GM12892 (cell line): ENCODE measurements at places on chromosomes 7 and 10.

DNA sequence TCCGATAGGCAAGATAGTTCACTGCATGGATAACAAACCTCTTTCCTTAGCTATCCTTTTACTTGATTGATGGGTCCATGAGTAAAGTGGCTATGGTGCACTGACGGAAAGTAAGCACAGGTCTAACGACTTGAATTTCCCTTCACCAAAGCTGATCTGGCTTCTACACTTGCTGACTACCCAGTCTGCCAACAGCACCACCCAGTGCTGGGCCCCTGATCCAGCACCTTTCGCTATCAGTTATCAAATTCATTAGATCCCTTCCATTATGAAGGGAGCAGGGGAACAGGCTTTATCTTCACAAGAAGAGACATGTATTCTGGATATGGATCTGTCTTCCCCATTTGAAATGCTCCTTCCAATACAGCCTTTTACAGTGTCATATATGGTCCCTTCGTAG, 855.9 kb downstream of the GRID1 start:
- DNase-seq = no peak

GRCh38 chr10:7345717-7346116, 65.1 kb downstream of the SFMBT2 start:
- no peak for DNase-seq

GRCh38 chr7:115078386-115078785, 156.5 kb downstream of the MDFIC start:
- DNase-seq = no peak

GRCh38 chr7:50665403-50666123, 100.4 kb upstream of the DDC start:
- no peak for DNase-seq

- DNase-seq = no peak
These were observed 334.8 kb downstream of the WDR11 start for GRCh38 chr10:121185816-121186455.

- no peak for DNase-seq
These were observed 55.1 kb downstream of the FAM53B start for GRCh38 chr10:124688889-124689670.

GRCh38 chr10:3741688-3742461, 43.1 kb downstream of the KLF6 start:
- no peak for DNase-seq

DNA sequence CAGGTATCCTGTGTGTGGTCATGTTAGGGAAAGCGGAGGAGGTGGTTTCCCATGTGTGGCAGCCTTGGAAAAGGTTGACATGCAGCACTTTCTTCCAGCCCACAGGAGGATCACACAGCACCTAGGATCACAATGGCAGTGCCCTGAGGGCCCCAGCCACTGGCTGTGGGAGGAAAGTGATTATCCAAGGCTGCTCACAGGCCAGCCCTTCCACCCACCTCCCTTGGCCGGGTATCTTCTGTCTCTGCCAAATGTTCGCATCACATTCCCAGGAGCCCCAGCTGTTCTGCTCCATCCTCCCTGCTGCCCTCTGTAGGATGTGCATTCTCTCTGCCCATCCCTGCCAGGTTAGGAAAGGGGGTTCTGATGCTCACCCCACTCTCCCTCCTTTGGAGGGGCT, 2.5 kb upstream of the MLXIPL start:
- no peak for DNase-seq

DNA sequence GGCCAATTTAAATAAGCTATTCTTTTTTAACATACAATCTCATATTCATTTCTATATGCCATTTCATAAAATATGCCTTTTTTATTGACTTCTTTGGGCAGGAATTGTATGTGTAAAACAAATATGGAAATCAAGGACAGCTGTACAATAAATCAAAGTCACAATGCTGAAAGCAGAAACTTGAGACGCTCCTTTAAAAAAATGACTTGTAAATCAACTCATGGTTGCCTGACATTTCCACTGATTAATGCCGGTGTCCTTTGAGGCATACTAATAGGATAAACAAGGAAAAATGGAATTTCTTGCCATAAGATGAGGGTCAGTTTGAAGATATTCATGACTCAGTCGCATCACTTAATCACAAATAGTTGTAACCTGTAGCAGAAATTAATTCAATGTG, 247.4 kb upstream of the TEX47 start:
- DNase-seq = no peak

- DNase-seq = no peak
These were observed 132.9 kb downstream of the OAT start for GRCh38 chr10:124285587-124286527.

- DNase-seq = no peak
These were observed 28.8 kb downstream of the CNOT4 start for GRCh38 chr7:135480966-135481597.

GRCh38 chr10:84424731-84425167, 96.4 kb downstream of the CCSER2 start:
- no peak for DNase-seq

- DNase-seq = no peak
These were observed 29.8 kb upstream of the PURB start for GRCh38 chr7:44914992-44915607.

GRCh38 chr7:125427676-125428075, 498.1 kb upstream of the POT1 start:
- DNase-seq = no peak

DNA sequence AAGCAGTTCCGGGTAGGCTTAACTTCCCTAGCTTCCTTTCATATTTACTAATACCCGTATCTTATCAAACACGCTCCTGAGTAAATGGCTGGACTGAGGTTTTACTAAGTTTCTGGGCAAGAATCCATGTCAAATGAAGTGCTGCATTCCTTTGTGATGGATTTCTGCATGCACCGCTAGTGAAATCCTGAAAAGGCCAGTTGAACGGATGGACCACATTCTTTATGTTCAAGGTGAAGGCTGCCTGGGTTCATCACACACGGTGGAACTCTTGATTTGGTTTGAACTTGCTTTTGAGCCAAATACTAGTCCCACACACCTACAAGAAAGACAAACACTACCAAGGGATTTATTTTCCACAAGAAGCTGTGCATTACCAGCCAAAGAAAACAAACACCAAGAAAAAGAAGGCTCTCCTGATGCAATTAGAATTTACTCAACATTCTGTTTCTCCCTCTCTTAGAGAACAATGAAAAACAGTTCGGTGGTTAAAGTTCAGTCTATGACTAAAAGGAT, 255.0 kb upstream of the SEMA3C start:
- no peak for DNase-seq

DNA sequence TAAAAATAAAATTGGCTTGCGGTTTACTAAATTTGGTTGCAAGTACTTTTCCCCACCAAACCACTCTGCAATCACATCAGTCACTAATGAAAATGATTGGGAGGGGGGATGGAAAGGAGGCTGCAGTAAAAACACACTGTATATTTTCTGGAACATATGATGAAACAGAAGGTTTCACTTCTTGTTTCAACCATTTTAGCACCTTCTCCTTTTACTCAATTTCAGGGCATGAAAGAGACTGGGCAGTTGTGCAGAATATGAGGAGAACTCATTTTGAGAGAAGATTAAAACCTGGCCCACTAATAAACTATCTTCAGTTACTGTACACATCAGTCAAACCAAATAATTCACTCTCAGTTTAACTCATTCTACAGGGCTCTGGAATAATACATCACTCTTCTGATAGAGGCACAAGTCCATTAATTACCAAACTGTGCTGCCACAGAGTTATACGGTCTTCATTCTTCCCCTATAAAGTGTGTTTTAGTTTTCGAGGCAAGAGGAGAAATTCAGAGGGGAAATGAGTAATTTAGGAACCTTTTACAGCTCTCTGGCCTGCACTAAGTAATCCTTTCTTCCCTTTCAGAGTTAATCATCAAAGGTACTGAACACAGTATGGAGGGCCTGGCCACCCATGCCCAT, 25.5 kb downstream of the JAZF1 start:
- no peak for DNase-seq

- no peak for DNase-seq
These were observed 122.7 kb downstream of the SFMBT2 start for GRCh38 chr10:7288060-7288690.

GRCh38 chr7:102412548-102412947, 16.4 kb downstream of the PRKRIP1 start:
- no peak for DNase-seq

- no peak for DNase-seq
These were observed 34.7 kb downstream of the SPDYE6 start for GRCh38 chr7:102321351-102322201.

- no peak for DNase-seq
These were observed 31.6 kb upstream of the CCDC71L start for GRCh38 chr7:106692450-106693051.

- DNase-seq = no peak
These were observed 214.8 kb downstream of the TMEM178B start for GRCh38 chr7:141288626-141289025.

GRCh38 chr10:5564537-5565204, 39.9 kb downstream of the CALML3 start:
- DNase-seq = no peak

DNA sequence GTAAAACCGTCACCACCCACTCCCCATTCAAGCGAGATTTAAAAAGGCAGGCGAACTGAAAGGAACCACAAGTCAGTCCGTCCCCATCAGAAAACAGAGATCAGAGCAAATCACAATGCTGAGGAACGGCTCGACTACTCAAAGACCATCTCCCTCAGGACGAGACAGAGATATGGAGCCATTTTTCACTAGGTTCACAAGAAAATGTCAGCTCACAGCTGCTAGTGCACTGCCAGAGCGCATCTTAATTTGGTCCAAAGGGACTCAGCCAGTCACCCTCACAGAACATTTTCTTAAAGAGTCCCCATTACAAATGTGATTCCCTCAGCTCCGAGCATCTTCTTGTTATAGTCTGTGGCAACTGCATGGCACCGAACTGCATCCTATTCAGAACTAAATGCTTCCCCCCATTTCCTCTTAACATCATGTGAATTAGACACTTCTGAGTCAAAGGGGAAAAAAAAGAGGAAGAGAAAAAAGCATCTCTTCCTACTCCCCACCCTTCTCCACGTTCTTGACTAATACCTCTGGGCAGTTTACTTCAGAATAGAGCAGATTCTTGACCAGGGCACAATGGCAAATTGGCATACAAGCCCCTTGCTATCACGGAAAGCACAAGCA, 683.9 kb downstream of the MAGI2 start:
- peak; percentile 12 for DNase-seq

GRCh38 chr7:130500463-130500862, 8.6 kb downstream of the MEST start:
- no peak for DNase-seq

DNA sequence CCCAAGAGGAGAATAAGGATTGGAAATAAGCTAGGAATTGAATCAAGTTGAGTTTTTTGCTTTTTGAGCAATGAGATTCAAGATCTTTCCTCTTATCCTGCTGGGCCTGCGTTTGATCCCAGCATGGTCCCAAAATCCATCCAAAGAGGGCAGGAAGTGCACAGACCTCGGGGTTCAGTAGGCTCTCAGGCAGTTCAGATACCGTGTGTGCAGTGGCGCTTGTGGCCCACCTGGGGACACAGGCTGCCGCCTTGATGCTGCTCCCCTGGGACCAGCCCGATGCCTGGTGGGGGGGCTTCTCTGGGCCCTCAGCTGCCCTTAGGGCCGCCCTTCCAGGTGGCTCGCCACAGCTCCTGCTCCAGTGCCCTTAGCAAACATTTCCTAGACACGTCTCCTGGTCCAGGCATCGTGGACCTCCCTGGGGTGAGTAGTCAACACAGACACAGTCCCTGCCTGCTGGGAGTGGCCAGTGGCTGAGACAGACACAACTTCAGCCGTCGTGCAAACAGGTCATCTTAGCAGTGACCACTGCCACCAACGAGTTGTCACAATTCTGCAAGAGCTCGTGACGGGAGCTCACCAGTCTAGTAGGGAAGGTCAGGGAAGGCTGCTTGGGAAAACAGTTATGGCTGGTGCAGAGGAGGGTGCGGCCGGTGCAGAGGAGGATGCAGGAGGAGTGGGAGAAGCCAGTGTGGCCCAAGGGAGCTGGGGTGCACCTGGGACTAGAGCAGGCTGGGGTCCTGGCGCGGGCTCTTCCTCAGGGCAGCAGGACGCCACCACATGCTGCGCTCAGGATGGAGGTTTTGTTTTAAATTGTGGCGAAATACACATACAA, 21.7 kb upstream of the JAKMIP3 start:
- no peak for DNase-seq

GRCh38 chr7:120550494-120551048, 277.6 kb downstream of the KCND2 start:
- no peak for DNase-seq

- no peak for DNase-seq
These were observed 50.1 kb downstream of the SYPL1 start for GRCh38 chr7:106062006-106062405.

- DNase-seq = no peak
These were observed 11.8 kb downstream of the SFXN2 start for GRCh38 chr10:102726274-102726673.

DNA sequence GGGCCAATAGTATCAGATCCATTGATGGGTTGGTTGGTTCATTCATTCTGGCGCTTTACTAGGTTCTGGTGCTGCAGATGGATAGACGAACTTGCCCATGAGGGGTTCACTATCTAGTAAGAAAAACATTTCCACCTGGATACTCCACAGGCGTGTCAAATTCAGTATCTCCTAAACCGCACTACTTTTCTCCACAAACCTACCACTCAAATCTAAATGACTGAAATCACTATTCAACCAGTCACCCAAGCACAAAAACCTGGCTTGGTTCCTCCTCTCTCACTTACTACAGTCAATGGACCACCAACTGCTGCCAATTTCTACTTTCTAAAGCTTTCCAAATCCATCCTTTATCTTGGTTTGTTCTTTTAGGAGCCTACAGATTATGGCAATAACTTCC, 572 bp downstream of the AGK start:
- DNase-seq = no peak

- no peak for DNase-seq
These were observed 9.2 kb upstream of the ABCB1 start for GRCh38 chr7:87609916-87610315.

DNA sequence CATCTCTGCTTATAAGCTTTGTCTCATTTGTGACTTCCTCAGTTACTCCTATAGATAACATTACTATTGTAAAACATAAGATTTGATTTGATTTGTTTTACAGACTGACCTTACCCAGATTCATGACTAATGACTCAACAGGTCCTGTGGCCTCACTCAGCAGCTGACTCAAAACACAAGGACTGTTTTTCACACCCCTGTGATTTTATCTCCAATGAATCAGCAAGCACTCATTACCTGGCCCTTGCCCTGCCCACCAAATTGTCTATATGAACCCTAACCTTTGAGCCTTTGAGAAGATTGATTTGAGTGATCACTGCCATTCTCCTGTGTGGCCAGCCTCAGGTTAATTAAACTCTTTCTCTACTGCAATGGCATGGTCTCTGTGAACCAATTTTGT, 1064.6 kb upstream of the LRRTM3 start:
- DNase-seq = no peak

GRCh38 chr7:22043367-22043766, 97.7 kb upstream of the CDCA7L start:
- DNase-seq = no peak

- no peak for DNase-seq
These were observed 78.1 kb upstream of the GLI3 start for GRCh38 chr7:42315103-42315502.

GRCh38 chr10:59517996-59518395, 155.6 kb upstream of the FAM13C start:
- DNase-seq = no peak

GRCh38 chr10:86343761-86344160, 22.8 kb downstream of the GRID1 start:
- no peak for DNase-seq
